ENCODE measurements at places on chromosomes 6 and 20.

DNA sequence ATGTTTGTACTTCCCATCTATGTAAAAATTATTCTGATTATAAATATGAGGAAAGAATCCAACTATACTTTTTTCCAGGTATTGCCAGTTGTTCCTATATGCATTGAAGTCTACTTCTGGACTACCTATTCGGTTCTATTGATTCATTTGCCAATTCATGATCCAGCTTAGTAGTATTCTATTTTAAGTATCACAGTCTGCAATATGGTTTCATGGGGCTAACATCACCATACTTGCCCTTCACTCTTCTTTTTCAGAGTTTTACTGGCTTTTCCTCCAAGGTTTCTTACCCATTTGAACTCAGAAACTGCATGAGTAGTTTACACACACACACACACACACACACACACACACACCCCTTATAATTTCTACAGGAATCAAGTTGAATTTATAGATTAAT, 34.5 kb downstream of the NUDT3 start:
- no peak for DNase-seq

DNA sequence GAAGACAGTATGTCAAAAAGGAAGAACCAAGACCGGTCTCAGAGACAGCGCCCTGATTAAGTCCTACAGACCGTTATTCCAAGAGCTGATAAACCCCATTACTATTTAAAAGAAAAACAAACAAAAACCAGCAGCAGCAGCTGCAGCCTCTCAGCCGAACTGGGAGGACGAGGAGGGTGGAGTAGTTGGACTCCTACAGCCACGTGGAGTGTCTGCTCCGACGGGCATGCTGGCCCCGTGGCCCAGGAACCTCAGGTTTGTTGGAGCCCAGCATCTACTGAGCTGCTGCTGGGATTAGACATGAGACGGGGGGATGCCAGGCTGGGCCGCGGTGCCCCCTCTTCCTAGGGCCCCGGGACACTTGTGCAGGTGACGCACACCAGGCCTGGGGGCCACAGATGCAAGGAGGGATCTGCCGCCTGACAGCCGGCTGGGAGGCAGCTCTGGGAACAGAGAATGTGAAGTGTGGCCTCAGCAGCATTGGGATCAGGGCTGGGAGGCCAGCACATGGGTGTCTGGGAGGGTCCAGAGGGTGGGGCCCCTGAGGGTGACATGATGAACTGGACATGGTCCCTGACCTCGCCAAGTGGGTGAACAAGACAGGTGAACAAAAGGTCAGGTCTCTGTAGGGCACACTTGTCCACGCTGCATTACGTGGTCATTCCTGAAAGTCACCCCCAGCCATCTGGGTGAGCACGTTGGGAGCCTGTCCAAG, 2.9 kb upstream of the ZBTB46 start:
- no peak for DNase-seq

GRCh38 chr6:131134220-131134979, 867 bp upstream of the AKAP7 start:
- no peak for DNase-seq

GRCh38 chr6:121816906-121817540, 381.6 kb downstream of the GJA1 start:
- no peak for DNase-seq

DNA sequence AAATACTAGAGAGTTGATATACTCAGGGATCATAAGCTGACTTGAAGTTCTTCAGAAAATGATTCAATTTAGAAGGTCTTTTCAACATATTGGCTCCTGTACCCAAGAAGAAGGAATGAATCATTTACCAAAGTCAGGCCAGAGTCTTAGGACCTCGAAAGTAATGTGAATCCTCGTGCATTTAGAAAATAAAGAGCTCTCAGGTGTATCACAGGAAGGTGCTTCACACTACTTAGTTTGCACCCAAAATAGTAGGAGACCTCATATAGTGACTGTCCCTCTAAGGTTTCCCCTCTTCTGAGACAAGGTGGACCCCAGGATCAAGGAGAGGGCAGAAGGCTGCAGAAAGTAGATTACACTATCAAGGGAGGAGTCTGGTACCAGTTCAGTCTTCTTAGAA, 71.8 kb downstream of the F13A1 start:
- DNase-seq, result no peak

- DNase-seq, result no peak
These were observed 895.2 kb upstream of the CITED2 start for GRCh38 chr6:140269591-140270165.
